NCI-H526 (cell line): ENCODE measurements at places on chromosomes 12 and 14.

DNA sequence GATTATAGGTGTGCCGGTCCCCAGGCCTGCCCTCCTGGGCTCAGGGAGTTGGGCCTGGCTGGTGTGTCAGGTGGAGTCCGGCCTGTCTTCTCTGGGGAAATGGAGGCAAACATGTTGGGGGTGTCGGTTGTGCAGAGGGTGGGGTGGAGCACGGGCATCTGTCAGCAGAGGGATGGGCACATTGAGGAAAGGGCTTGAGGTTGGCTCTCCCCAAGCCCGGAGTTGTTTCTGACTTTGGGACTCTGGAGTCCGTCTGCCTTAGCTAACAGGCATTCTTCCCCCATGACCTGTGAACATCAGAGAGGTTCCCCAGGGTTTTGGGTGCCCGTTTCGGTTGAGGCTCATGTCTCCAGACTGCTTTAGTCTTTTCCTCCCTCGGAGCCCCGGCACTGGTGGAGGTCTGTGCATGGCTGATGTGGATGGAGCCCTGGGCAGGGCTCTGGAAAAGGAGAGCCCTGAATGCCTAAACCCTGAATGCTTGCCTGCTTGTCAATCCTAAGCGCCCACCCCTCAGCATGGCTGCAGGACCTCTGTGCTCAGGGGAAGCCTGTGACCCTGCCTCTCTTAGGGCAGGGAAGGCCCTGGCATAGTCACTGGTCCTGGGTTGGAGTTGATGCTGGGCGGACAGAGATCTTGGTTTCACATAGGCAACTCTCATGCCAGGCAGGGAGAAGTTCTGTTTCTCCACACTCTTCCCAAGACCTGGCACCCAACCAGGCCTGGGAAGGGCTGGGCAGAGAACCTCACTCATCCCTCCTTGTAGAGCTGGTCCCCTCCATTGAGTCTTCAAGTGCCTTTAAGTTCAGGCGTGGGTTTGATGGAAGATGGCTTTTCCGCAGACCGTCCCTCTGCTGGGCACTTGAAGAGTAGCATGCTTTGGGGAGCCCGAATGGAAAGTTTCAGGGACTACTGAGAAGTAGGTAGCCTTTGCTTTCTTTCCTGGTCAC lies 12.9 kb downstream of the NYNRIN start:
- DNase-seq, result peak; percentile 21

- DNase-seq, result no peak
Measured at GRCh38 chr12:106757623-106758348, 16.7 kb upstream of the RIC8B start.

DNA sequence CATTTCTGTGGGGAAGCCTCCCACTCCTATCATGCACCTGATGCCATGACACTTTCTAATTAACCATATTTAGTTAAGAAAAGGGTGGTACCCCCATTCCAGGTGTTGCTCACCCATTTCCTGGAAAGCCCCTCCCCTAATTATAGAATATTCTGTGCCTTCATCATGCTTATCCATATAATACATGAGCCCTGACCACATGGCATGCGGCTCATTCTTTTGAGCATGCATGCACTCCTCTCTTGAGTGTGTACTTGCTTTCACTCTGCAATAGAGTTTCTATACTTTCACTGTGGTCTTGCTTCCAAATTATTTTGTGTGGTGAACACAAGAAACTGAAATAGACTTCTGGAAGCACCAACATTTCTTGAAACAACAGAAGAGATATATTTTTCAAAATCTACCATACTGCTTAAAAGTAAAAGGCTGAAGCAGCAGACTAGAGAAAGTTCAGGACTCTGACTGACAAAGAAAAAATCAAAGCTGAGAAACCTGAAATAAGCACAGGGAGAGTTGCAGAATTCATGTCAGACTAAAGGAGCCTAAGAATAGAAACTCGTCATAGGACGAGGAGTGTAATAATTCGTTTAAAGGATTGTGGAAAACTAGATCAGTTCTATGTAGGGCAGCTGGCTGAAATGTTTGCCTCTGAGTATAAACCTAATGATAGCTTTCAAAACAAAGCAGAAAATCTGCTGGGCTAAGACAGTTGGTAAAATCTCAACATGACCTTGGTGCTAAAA lies 144.8 kb downstream of the KITLG start:
- no peak for DNase-seq

DNA sequence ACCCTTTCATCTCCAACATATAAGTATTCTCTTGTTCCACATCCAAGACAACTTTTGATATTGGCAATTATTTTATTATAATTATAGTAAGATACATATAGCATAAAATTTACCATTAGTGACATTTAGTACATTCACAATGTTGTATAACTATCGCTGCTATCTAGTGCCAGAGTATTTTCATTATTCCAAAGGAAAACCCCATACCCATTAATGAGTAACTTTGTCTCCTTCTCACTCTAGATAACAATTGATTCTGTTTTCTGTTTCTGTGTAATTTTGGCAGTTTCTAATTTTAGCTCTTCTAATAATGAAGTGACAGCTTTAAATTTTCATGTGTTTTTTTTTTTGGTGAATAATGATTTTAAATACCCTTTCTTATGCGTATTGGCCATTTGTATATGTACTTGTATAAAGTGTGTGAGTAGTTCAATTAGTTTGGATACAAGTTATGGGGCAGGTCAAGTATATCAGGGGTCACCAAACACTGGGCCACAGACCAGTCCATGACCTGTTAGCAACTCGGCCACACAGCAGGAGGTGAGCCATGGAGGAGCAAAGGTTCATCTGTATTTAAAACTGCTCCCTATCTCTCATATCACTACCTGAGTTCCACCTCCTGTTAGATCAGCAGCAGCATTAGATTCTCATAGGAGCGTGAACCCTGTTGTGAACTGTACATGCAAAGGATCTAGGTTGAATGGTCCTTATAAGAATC lies 97.2 kb upstream of the SYT1 start:
- no peak for DNase-seq

- no peak for DNase-seq
Measured at GRCh38 chr12:14570231-14570630, 2.5 kb upstream of the PLBD1 start.

DNA sequence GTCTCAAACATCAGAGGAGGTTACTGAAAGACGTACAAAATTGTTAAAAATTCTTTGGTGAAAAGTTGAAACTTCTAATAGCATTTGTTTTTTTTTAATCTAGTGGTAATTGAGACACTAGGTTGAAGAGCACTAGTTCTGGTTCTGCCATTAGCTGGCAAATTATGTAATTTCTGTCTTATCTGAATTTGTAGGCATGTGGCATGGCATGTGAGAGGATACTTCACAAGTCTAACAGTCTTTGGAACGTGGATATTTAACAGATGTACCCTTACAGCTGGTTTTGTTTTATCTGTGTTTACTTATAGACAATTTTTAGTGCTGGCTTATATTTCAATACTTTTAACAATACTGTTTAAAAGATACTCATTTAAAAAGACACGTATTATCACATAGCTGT lies 6.0 kb downstream of the SNAPC1 start:
- no peak for DNase-seq

GRCh38 chr14:22558221-22558913 lies 30.7 kb downstream of the DAD1 start:
- DNase-seq, result no peak

GRCh38 chr14:55706893-55707292 lies 126.9 kb downstream of the KTN1 start:
- DNase-seq, result no peak
